ENCODE measurements at places on chromosomes 11 and 22. TPM values are rescaled to one million over a fixed set of nuclear protein-coding genes. Genes with fewer than 3 reads are reported as not detected.

The MYEOV gene
- not detected for total RNA-seq

The IRAG1 gene
- total RNA-seq: 3.7 TPM

The TRPM5 gene
- under 0.01 TPM for total RNA-seq

The MLC1 gene
- 74.5 TPM for total RNA-seq

The TIMP3 gene
- 53.5 TPM for total RNA-seq

The SLC29A2 gene
- total RNA-seq: 2.1 TPM

The CCDC134 gene
- 18.9 TPM for total RNA-seq

The LRRC74B gene
- total RNA-seq: 0.46 TPM

The GLB1L2 gene
- total RNA-seq: 3.2 TPM

The ABCG4 gene
- total RNA-seq: 9.0 TPM

The NCR3LG1 gene
- 17.1 TPM for total RNA-seq

The SMIM35 gene
- under 0.01 TPM for total RNA-seq

All from diencephalon (tissue), 1 donor.